Endothelial cell (in vitro differentiated cells): ENCODE measurements at places on chromosomes 6 and 20.

DNA sequence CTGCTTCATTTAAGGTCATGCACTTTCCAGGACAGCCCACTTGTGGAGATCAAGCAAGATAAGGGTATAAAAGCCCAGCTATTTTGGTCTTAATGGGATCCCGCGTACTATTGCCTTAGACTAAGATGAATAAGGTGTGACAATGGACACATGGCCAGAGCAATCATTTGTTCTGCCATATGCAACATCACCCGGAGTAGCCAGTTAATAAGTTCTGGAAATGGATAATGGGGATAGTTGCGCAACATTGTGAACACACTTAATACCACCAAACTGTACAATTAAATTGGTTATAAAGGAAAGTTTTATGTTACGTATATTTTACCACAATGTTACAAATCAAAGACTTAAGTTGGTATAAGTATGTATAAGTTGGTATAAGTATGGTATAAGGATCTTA is 674.5 kb downstream of the HDGFL1 start:
- H3K27me3 ChIP-seq: no peaks in the 10 kb centered on the region
- no peak overlapping the region for H3K4me3 ChIP-seq
- DNase-seq: no peak
- no peak overlapping the region for H3K27ac ChIP-seq
- H3K36me3 ChIP-seq: no peaks in the 10 kb centered on the region

DNA sequence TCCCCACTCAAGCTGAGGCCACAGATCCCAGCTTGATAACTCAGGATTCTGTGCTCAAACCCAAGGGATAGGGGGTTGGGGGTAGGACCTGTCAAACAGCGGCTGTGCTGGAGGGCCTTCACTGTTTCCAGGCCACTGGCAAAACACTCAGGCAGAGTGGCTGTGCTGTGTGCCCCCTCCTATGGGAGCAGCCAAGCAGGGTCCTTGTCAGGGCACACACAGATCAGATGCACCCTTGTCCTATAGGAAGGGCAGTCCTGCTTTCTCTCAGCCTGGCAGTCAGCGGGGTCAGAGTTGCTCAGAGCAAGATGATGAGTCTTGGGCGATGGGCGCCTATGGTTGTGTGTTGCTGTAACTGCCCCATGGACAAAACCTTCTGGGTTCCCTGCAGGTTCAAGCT is 554.8 kb downstream of the TBC1D32 start:
- no peak overlapping the region for H3K27ac ChIP-seq
- peaks cover 3% of the 10 kb centered on the region for H3K4me1 ChIP-seq
- H3K27me3 ChIP-seq: peaks cover 3% of the 10 kb centered on the region
- no peak for DNase-seq

DNA sequence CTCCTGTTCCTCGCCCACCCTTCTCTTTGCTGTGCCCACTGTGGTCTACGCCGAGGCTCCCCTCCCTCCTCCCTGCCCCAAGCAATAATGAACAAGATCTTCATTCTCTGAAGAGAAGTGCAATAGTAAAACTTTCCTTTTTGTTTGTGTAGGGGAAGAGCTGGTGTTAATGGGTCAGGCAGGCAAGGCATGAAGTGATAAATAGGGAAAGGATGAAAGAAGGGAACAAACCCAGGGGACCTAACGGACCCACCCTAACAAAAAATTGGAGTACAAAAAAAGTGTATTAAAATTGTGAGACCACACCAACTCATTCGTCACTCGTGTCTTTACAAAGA is 66.9 kb downstream of the ZBTB2 start:
- peaks cover 19% of the 10 kb centered on the region for H3K36me3 ChIP-seq
- H3K4me3 ChIP-seq: no peak overlapping the region
- peaks cover 20% of the 10 kb centered on the region for H3K4me1 ChIP-seq
- peaks cover 5% of the 10 kb centered on the region for H3K27me3 ChIP-seq
- DNase-seq: no peak

- DNase-seq: no peak
- no peak overlapping the region for H3K4me3 ChIP-seq
- peaks cover 18% of the 10 kb centered on the region for H3K4me1 ChIP-seq
- peaks cover 4% of the 10 kb centered on the region for H3K36me3 ChIP-seq
- H3K27me3 ChIP-seq: no peaks in the 10 kb centered on the region
Observed at GRCh38 chr6:154261688-154262397, 94.8 kb downstream of the IPCEF1 start.

DNA sequence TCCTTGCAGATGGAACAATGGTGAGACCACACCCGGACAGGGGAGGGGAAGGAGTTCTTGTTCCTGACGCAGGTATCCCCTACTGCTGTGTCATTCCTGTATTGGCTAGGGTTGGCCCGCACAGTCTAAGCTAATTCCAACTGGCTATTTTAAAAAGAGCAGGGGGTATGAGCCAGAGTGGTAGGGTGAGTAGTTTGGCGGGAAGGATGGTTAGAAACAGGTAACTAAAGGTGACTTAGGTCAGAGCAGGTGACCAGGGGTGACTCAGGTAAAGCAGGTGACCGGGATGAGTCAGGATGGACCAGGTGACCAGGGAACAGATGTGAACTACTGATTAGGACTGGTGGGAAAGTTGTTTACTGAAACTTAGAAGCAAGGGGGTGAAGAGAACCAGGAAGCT is 58.0 kb downstream of the ZNF292 start:
- no peaks in the 10 kb centered on the region for H3K27me3 ChIP-seq
- peaks cover 15% of the 10 kb centered on the region for H3K4me1 ChIP-seq
- no peaks in the 10 kb centered on the region for H3K36me3 ChIP-seq
- H3K27ac ChIP-seq: peak overlapping the region; percentile 3
- no peak overlapping the region for H3K4me3 ChIP-seq

DNA sequence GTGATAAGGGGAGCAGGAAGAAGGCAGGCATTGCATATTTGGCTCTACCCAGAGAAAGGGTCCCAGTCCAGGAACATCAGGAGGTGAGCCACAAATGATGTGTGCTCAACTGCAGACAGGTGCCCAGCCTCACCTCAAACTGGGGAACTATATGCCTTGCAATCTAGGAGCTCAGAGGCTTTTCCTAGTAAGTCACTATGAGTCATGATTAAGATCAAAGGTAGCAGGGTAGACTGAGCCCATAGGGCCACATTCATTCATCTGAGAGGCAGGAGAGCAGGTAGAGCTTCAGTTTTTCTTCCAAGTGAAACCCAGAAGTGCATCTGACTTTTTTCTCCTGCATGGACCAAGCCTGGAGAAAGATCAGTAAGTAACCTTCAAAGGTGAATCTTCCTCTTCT is 31.3 kb downstream of the MARCKS start:
- no peaks in the 10 kb centered on the region for H3K36me3 ChIP-seq
- DNase-seq: no peak
- no peak overlapping the region for H3K27ac ChIP-seq
- peaks cover 11% of the 10 kb centered on the region for H3K4me1 ChIP-seq

- no peak for DNase-seq
- no peak overlapping the region for H3K27ac ChIP-seq
- H3K36me3 ChIP-seq: no peaks in the 10 kb centered on the region
- no peak overlapping the region for H3K4me3 ChIP-seq
Observed at GRCh38 chr6:120357447-120357846, 976.8 kb downstream of the TBC1D32 start.

- H3K27me3 ChIP-seq: peaks cover 6% of the 10 kb centered on the region
- peak overlapping the region; percentile 49 for H3K4me3 ChIP-seq
- H3K4me1 ChIP-seq: peaks cover 37% of the 10 kb centered on the region
- peak overlapping the region; percentile 52 for H3K27ac ChIP-seq
Observed at GRCh38 chr20:51797357-51798025, 4.8 kb downstream of the SALL4 start.

GRCh38 chr6:150891888-150892485 is 26.5 kb downstream of the MTHFD1L start:
- peaks cover 1% of the 10 kb centered on the region for H3K27me3 ChIP-seq
- peak; percentile 76 for DNase-seq
- H3K4me3 ChIP-seq: no peak overlapping the region
- peaks cover 6% of the 10 kb centered on the region for H3K4me1 ChIP-seq
- no peak overlapping the region for H3K27ac ChIP-seq

DNA sequence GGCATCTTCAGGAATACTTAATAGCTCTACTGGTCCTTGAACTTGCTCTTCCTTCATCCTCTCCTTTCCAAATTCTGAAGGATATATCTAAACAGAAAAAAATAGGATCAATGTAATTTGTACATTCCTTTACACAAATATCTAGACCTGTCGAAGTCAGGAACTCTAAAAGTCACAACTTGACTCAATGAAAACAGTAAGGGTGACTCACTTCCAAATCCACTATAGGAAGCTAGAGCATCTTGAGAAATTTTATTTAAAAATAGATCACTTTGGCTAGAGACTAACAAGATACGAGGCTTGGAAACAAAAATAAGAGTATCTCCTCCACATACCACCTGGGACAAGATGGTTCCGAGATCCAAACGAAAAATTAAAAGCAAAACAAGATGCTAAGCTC is 12.2 kb downstream of the ESF1 start:
- H3K36me3 ChIP-seq: peaks cover 19% of the 10 kb centered on the region
- no peak for DNase-seq
- H3K27me3 ChIP-seq: no peaks in the 10 kb centered on the region
- H3K27ac ChIP-seq: no peak overlapping the region
- H3K4me3 ChIP-seq: no peak overlapping the region
